Nephron progenitor cell (in vitro differentiated cells): ENCODE measurements at places on chromosomes 1 and 21.

DNA sequence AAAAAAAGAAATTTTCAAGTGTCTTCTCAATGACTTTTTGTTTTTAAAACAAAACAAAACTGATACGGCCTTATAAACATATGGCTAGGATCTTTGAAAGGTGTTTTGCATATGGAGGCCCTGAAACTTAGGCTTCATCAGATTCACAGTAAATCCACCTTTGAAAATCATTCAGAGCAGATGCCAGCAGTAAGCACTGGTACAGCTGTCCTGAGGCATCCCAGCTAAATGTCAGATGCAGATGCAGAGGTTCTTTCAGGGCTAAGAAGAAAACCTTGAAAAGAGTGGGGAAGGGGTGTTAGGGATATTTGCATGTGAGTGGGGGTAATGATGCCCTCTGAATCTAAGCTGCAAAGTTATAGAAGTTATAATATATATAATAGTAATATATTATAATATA lies 56.2 kb upstream of the GNG12 start:
- no peak for DNase-seq

GRCh38 chr1:2974701-2975301 lies 46.5 kb upstream of the ACTRT2 start:
- no peak for DNase-seq

GRCh38 chr1:109357616-109358015 lies 40.1 kb downstream of the SORT1 start:
- DNase-seq: no peak

DNA sequence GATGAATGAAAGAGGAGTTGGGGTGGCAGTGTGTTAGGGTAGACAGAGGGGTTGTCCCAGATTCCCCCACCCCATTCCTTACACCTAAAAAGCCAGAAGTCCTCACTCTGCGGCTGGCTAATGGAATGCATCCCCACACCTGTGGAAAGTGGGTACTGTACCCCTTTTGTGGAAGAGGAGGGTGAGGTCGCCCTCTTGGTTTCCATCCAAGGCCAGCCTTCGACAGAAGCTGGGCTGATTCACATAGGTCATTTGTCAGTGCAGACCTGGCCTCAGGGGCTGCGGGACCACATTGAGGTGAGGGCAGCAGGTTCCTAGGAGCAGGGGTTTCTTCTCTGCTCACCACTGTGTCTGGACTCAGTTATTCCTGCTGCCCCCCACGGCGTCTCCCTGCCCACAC lies 671.6 kb downstream of the MATN1 start:
- DNase-seq: no peak

DNA sequence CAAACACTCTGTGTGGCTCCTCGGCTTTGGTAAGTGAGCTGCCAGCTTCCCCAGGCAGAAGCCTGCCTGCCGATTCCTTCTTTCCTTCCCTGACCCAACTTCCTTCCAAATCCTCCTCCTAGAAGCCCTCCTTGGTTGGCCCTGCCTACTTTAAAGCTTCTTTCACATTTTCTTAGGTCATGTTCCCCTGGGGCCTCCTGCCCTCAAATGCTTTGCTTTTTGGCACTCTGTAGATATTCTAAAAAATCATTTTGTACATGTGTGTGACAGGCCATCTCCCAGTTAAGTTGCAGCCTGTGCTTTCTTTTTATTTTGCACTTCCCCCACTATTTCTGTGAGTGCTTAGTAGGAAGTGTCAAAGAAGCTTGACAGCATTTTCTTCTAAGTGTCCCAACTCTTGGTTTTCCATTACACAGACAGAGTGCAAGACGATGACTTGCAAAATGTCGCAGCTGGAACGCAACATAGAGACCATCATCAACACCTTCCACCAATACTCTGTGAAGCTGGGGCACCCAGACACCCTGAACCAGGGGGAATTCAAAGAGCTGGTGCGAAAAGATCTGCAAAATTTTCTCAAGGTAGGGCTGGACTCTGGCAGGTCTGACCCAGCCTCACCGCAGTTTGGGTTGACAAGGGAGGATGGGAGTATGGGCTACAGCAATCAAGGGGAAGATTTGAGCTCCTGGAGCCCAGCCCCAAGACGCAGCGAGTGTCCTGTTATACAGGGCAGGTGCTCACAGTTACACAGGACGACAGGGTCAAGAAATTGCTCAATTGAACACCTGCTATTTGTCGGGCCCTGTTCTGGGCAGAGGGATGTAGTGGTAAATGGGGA lies at the start of gene S100A9:
Gene S100A9 (plus strand): TSS at position 2 of the 838 bp plus-strand sequence. CDS start 430 bp downstream, at position 432.
- DNase-seq: no peak

GRCh38 chr1:108512239-108513043 lies 47.5 kb upstream of the EEIG2 start:
- no peak for DNase-seq

DNA sequence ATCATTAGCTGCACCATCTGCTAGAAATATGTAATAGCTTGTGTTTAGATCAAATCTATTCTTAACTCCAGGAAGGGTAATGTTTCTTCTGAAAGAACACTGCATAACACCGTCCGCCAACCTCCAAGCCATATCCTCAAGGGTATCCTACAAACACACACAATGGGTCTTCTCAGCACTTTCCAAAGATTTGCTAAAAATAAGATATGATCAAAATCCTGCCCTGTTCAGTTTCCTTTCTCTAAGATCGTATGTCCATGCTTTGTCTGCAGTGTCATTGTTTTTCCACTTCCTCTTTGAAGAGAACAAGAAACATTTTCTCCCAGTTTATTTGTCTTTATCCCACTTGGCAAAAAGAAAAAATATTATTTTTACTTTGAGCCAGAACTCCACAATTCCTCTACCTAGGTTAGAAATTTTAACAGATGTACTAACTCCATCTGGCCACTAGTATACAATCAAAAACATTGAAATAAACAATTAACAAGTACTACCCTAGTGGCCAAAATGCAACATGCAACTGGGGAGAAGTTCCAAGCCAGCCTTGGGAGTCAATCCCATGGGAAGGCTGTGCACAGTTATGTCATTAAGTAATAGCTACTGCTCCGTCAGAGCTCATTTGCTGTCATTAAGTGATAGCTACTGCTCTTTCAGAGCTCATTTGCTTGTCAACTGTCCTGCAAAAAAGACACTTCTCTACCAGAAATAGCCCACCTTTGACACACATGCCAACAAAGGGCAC lies 37.8 kb downstream of the FRRS1 start:
- no peak for DNase-seq

DNA sequence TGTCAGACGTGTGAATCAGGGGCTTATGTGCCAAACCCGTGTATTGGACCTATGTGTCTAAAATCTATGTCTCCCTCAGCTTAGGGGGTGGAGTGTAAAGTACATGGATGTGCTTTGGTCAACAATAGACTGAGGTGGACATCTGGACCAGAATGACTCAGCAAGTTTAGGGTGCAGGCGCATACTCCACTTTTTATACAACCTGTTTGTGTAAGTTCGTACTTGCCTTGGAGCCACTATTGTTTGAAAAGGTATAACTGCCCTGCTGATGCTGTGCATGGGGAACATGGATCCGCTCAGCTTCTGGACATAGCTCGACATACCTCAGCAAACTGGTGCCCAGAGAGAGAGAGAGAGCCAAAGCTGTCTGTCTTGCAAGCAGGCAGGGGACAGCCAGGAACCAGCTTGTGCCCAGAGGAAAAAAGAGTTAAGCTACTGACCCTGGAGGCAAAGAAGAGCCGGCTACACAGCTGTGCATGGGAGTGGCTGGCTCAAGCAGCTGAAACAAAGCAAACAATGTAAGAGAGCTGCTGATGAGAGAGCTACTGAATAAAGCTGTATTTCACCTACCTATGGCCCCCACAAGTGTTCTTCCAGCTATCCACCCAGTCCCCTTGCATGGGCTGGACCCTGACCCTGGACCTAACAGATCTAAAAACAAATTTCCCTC lies 41.2 kb downstream of the GJA5 start:
- DNase-seq: no peak

- DNase-seq: no peak
Measured at GRCh38 chr1:183424691-183425090, 6.5 kb upstream of the NMNAT2 start.

DNA sequence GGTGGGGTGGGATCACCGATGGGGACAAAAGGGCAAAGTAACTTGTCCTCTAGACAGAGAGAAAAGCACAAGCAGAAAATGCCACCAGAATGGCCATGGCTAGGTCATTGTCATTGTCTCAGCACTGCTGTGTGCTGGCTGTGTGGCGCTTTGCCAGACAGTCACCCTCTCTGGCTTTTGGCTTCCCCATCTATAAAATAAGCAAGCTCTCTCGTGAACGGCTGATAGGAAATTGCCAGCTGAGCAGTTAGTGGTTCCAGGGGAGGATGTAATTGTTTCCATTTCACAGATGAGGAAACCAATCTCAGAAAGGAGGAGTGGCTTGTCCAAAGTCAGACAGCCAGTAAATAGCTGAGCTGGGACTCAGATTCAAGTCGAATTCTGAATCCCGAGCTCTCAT lies 32.5 kb downstream of the PADI2 start:
- DNase-seq: no peak

- DNase-seq: no peak
Measured at GRCh38 chr1:232873931-232874330, 68.7 kb downstream of the MAP10 start.

- no peak for DNase-seq
Measured at GRCh38 chr21:26165331-26165730, 5.2 kb downstream of the APP start.

- no peak for DNase-seq
Measured at GRCh38 chr1:206662396-206663092, 22.2 kb upstream of the MAPKAPK2 start.

GRCh38 chr1:222716393-222716792 lies 4.0 kb downstream of the BROX start:
- DNase-seq: no peak

DNA sequence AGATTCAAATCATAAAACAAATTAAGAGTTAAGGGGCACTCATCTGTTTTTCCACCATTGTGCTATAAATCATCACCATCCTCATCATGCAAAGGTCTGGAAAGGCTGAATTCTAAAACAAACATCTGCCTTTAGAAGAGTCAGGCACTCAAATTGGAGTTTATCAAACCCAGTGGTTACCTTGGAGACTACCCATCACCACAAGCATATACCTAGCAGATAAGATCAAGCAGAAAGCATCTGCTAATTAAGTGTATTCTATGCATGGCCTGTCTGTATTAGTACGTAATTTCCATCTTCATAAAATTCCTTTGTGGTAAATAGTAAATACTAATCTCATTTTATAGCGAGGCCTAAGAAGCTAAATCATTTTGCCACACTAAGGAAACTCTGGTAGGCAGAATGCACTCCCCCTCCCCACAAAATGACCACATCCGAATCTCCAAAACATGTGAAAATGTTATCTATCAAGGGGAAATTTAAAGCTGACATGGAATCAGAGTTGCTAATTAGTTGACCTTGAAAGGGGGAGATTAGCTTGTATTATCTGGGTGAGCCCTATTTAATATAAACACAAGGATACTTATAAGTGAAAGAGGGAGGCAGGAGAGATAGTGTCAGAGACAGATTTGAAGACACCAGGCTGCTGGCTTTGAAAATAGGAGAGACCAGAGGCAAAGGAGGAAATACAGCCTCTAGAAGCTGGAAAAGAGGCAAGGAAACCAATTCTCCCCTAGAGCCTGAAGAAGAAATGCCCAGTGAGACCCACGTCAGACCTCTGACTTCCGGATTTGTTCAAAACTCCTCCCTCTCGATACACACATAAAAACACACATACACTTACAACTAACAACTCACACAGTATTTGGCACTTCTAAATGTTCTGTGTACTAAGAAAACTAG lies 23.2 kb downstream of the ARID4B start:
- no peak for DNase-seq

GRCh38 chr21:22450507-22450906 lies 1452.3 kb downstream of the NCAM2 start:
- no peak for DNase-seq

DNA sequence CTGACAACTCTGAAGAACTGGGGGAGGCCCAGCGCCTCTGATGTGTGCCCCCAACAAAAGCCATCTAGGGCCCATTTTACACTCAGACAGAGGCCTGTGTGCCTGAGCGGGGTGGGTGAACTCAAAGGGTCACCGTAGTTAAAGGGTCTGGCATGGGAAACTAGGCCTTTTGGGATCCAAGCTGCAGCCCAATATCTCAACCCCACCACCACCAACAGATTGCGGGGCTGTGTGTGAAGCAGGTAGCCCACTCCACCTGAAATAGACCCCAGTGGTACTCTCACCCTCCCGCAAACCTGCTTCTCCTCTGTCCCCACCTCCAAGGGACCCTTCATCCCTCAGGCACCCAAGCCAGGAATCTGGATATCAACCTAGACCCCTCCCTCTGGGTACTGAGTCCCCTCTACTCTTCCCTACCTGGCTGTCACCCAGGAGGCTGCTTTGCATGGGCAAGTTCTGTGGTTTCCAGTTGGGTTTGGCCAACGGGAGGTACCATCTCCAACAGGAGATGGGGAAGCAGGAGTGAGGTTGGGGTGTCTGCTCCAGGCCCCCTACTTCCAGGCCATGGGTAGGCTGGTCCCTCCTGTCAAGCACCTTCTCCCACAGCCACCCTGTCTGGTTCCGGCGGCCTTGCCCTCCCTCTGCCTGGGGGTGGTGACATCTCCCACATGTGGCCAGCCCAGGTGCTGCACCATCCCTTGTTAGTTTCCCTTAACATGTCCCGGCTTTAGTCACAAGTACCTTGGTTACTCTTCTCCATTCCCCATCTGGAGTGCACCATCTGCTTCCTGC lies 35.2 kb upstream of the LRP8 start:
- DNase-seq: no peak

GRCh38 chr1:116983112-116983511 lies 18.4 kb upstream of the CD101 start:
- no peak for DNase-seq

- no peak for DNase-seq
Measured at GRCh38 chr1:156471496-156472490, 28.8 kb downstream of the MEF2D start.

- no peak for DNase-seq
Measured at GRCh38 chr1:164770131-164770529, 211.1 kb downstream of the PBX1 start.

DNA sequence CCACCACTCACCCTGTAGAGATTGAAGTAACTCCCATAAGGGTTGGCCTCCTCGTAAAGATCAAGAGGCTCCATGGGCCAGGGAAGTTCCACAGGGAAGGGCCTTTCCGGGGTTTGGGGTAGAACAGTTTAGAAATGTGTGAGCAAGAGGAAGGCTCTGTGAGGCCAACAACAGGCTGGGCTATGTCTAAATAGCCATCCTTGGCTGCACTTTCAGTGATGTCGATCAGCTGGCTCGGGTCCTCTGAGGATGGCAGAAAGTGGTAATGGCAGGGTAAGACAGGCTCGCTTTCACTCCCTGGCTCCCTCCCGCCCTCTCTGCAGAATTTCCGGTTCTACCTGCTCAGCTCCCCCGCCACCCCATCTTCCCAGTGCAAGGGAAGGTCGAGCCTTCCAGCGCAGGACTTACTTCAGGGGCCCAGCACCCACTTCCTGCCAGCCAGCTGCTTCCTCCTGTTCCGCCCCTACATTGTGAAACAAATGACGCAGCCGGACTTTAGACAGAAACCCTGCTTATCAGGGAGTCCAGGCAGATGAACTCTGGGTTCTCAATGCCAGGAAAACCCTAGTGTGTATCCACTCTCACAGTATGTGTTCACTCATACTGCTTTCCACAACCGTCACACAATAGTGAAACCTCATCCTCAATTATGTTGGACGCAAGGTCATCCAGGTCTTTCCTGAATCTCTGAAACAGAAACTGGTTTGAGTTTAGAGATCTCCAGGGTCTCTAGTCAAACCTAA lies 7.3 kb downstream of the F11R start:
- no peak for DNase-seq

GRCh38 chr1:206577626-206578025 lies 34.6 kb downstream of the EIF2D start:
- no peak for DNase-seq
